HuH-7 (cell line): ENCODE measurements at places on chromosomes 7 and 10.
A peak's percentile ranks its signal among the peaks of the same experiment; 100 is the strongest.

GRCh38 chr7:33614357-33615117, 290.8 kb upstream of the BMPER start:
- DNase-seq: no peak

- DNase-seq: no peak
Observed at GRCh38 chr10:87850742-87851205, 12.6 kb downstream of the KLLN start.

DNA sequence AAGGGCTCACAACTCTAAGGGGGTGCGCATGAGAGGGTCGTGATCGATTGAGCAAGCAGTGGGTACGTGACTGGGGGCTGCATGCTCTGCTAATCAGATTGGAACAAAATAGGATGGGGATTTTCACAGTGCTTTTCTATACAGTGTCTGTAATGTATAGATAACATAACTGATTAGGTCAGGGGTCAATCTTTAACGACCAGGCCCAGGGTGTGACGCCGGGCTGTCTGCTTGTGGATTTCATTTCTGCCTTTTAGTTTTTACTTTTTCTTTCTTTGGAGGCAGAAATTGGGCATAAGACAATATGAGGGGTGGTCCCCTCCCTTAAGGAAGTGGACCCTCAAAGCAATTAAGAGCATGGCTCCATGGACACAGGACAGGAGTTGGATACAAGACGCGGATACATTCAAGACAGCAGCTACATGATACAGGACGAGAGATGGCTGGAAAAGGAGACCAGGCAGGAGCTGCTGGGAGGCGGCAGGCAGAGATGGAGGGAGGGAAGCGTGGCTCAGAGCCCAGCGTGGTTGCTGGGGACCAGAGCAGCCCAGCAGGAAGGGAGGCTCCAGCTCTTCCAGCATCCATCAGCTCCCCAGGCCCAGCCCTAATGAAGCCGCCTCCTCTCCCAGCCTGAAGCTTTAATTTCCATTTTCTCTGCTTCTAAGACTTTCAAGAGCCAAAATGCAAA, 31.6 kb downstream of the GSDME start:
- DNase-seq: no peak

GRCh38 chr7:14954035-14954434, 51.5 kb upstream of the DGKB start:
- no peak for DNase-seq

- DNase-seq: no peak
Observed at GRCh38 chr10:13613519-13613918, 26.8 kb downstream of the PRPF18 start.

GRCh38 chr10:113825791-113826190, 28.1 kb downstream of the DCLRE1A start:
- DNase-seq: no peak

DNA sequence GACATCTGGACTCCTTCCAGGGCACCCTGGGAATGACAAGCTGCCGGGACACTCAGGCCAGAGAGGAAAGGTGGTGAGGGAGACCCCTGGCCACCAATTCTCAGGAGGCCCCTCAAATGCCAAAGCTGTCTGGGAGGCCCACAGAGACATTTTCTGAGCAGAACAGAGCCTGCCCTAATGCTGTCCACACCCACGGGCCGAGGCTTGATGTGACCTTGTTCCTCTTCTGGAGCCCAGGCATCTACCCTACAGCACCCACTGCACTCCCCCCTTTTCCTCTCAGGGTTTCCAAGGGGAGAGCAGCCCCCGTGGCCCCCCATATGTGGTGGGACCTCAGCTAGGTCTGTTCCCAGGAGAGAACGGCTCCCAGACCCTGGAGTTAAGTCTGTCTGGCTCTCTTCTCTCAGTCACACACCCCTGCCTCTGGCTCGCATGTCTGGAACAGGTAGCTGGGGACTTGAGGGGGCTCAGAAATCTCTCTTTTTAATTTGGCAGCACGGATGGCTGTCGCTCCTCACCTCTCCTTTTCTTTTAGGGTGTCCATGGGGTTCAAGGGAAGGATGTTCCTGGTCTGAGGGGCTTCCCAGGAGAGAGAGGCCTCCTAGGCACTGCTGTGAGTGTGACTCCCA, 16.8 kb upstream of the VOPP1 start:
- no peak for DNase-seq

DNA sequence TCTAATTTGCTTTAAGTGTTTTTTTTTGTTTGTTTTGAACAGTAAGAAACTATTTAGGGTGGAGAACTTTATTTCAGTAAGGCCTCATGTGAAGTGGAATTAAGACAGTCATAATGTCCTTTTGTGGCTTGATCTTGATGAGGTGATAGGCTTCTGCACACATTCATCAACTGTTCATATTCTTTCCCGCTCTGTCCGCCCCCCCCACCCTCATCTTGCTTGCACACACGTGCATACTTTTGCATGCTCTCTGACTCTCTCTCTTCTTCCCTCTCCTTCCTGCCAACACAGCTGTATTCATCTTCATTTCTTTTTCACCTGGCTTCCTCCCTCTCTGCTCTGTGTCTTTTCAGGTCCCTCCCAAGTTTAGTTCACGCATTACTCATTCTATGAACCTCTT, 429.6 kb downstream of the AUTS2 start:
- no peak for DNase-seq

DNA sequence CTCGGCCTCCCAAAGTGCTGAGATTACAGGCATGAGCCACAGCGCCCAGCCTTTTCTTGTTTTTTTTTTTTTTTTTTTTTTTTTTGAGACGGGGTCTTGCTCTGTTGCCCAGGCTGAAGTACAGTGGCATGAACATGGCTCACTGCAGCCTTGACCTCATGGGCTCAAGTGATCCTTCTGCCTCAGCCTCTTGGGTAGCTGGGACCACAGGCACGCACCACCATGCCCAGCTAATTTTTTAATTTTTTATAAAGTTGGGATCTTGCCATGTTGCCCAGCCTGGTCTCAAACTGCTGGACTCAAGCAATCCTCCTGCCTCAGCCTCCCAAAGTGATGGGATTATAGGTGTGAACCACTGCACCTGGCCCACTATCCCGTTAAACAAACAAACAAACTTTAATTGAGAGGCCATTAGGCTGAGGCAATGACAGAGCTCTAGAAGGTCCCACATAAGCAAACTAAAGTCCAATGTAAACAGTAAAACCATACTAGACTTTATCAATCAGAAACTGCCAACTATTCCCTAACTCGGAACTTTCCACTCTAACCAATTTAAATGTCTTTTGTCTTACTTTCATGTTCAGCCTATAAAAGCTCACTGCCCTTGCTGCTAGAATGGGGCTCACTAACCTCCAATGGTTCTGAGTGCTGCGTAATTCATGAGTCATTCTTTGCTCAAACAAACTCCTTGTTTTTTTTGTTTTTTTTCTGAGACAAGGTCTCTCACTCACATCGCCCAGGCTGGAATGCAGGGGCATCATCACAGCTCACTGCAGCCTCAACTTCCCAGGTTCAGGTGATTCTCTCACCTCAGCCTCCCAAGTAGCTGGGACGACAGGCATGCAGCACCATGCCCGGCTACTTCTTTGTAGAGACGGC, 1.9 kb downstream of the DHX32 start:
- no peak for DNase-seq

GRCh38 chr10:110376021-110376766, 71.5 kb upstream of the SMNDC1 start:
- peak; percentile 49 for DNase-seq

- DNase-seq: peak; percentile 51
Observed at GRCh38 chr10:103504181-103504783, 10.8 kb downstream of the NEURL1 start.

GRCh38 chr7:76358481-76359110, at the start of gene YWHAG:
TSS of gene YWHAG (minus strand) at chr7:76358991. CDS start at chr7:76358808, 183 bp downstream.
- DNase-seq: peak; percentile 64

- no peak for DNase-seq
Observed at GRCh38 chr10:49023071-49023470, 83.4 kb upstream of the LRRC18 start.

DNA sequence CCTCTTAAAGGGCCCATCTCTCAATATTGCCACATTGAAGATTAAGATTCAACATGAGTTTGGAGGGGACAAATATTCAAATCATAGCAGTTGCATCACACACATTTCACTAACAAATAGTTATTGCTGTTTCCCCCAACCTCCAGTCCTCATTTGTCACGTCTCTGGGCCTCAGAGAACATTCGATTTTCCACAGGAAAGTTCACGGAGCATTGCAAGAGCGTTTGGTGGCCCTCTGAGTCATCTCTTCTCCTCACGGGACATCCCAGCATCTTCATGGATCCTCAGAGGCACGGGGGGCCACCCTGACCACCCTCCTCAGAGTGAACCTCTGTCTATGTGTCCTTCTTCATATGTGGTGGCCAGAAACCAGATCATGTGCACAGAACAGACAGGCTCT, 50.3 kb upstream of the CHST15 start:
- DNase-seq: no peak

- no peak for DNase-seq
Observed at GRCh38 chr7:111090846-111091245, at the start of gene LRRN3. TSS of gene LRRN3 (plus strand) at chr7:111091127. CDS start at chr7:111122773, 31,646 bp downstream.

DNA sequence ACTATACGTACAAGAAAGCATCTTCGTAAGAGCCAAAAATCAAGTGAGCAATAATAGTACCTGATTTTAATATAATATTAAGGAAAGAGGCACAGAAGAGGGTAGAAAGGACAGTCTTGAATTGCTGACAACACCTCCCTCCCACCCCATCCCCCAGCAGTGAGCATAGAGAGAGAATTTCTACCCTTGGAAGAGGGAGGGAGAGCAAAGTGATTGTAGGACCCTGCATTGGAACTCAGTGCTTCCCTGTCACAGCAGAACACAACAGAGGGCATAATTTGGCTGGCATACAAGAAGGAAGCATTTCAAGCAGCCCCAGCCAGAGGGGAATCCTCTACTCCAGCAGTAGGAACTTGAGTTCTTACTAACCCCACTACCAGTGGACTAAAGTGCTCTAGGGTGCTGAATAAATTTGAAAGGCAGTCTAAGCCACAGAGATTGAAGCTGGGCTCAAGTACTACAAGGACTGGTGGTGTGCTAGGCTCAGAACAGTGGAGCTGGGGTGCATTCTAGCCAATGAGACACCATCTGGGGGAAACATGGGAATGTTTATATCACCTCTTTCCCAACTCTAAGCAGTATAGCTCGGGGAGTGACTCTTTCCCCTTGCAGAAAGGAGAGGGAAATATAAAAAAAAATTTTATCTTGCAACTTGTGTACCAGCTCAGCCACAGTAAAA, 44.2 kb downstream of the PCLO start:
- DNase-seq: no peak

DNA sequence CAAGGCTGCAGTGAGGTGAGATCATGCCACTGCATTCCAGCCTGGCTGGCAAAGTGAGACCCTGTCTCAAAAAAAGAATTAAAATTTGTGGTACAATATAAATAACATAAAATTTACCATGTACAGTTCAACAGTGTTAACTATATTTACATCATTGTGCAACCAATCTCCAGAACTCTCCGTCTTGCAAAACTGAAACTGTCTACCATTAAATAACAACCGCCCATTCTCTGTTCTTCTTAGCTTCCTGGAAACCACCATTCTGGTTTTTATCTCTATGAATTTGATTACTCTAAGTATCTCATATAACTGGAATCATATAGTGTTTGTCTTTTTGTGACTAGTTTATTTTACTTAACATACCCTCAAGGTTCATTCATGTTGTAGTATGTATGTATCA, 167.6 kb downstream of the AUTS2 start:
- DNase-seq: no peak

DNA sequence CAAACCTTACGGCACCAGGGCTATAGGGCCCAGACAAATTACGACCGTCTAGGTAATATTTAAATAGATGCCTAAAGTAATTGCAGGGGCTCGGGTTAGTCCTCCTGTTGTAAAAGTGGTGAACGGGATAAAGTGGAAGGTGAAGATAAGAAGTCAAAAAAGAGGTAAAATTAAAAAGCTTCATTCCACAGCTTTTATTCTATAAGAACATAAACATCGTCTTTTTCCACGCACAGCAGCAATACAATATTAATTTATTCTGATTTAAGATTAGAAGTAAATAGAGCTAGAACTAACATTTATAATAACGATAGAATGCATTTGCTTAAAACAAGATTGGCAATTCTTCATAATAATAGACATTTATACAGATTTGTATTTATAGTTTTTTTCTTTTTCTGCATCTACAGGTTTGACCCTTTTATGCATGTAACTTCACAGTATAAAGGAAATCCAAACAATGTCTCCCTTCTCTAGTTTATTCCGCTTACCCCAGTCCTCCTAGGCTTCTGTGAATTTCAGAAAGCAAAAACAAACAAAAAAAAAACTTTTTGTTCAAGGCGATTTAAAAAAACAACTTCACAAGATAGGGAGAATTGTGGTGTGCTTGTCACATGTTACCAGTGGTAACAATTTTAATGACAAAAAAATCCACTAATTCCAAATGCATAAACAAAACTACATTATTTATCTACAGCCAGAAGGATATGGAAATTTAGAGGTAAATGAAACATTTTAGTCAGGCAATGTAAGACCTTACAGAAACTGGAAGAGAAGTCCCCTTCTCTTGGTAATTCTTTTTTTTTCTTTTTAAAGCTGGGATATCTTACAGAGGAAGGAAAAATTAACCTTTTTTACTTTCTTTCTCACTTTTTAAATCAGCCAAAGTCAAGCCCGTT, 3.4 kb downstream of the HOXA10 start:
- DNase-seq: no peak

DNA sequence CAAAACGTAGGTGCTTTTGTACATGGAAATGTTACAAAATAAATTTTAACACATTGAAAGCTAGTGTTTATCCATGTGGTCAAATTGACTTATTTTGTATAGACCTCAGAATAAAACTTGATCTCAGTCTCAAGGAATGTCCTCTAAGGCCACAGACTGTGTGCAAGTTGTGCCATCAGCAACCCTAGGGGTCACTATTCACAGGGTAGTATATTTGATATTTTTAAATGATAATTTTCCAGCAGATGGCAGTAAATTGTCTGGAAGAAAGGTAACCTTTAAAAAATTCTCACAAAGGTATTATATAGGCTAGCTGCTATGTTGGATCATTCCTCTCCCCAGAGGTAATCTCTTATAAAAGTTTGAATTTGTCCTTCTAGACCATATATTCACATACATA, 12.9 kb upstream of the SNX10 start:
- DNase-seq: no peak

GRCh38 chr7:151723321-151723720, 153.6 kb downstream of the PRKAG2 start:
- DNase-seq: no peak

DNA sequence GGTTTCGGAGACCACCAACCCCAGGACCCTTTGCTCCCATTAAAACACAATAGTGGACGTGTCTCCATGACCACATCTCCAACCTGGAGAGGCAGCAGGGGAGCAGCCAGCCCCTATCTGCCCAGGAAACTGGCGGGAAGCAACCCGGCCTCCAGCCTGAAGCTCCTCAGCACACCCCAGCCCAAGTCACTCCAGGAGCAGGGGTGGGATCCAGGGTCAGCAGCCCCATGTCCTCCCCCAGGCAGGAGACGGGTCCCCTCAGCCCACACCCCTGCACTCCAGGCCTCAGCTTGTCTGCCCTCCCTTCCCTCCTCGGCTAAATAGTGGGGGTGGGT, 601 bp downstream of the ADAM8 start:
- DNase-seq: no peak

DNA sequence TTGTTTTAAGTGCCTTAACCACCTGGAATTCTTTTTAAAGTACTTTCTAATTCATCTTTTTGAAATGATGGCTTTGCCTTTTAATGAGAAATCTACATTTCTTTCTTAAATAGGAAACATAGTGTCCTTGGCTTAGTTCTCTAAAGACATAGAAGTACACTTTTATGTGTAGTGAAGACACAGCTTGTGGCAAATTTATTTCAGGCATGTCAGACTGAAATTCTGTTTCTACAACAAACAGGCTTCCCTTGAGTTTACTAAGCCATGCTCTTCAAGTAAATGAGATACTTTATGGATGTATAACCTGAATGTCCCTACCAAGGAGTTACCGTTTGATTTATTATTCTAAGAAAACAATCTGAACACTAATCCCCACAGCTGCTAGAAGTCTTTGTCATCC, 136.9 kb upstream of the MAGI2 start:
- no peak for DNase-seq
